Right ventricle myocardium inferior (tissue), 1 donor: ENCODE measurements at places on chromosomes 16 and 17. TPM values are rescaled to one million over a fixed set of nuclear protein-coding genes. Genes with fewer than 3 reads are reported as not detected.

ZACN gene
- total RNA-seq, result not detected

DNA sequence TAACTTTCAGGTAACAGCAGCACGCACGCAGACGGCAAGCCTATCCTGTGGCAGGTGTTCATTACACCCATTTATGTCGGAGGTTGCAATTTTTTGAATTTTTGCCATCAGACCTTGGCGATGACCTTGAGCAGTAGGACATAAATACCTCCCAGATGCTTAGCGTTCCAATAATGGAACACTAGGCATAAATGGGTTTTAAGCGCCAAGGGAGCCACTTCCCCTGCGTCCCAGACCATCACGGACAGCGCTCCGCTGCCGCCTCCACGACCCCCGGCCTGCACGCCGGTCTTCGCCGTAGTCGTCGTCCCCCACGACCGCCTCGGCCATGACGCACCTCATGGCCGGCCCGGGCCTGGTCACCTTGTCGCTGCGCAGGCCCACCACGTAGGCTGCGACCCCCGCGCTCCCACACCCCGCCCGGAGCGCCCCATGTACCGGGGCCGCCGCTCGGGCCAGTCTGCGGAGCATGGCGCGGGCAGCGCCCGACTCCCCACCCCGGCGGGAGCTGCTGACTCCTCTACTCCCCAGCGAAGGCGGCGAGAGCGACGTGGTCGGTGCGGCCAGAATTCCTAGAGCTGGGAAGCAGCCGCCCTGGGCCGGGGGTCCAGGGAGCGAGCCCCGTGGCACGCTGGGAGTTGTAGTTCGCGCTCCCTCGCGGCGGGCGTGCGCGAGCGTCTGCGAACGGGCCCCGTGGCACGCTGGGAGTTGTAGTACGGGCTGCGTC lies 22.7 kb downstream of the TMEM235 start:
- peak; percentile 96 for DNase-seq

DNA sequence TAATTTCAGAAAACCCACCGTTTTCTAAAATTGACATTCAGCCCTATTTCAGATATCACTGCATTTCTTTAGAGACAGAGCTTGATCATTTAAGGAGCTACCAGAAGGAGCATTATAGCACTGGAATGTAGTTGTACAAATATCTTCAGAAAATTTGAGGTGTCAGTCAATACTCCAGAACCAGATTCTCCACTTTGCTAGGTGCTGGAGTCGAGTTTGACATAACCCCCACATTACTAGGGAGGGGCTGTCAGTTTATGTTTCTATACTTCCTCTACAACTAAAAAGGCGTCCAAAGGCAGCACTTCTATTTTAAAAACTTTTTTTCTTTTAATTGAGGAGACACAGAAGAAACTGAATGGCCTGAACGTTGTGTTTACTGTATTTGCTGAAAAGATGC lies 892 bp upstream of the KIAA0513 start:
- no peak for DNase-seq

GRCh38 chr16:17538927-17539326 lies 68.2 kb upstream of the XYLT1 start:
- DNase-seq, result no peak

DNA sequence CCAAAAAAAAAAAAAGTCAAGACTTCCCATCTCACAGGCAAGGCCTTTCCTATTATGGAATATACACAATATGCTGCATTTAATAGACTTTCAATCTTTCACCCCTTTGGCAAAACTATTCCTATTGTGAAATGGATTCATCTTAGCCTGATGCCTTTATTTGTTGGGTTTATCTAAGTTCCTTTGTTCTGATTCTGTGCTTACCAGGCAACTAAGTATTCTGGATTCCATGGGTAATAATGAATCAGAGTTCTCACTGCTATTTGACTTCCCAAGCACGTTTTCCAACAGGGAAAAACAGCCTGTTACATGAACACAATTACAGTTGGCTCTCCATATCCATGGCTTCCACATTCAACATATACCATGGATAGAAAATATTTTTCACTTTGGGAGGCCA lies 135.5 kb downstream of the MYO1D start:
- DNase-seq, result no peak

CMTM4 gene
- total RNA-seq, result 10.9 TPM

- DNase-seq, result no peak
Observed at GRCh38 chr17:45320349-45320930, 3.6 kb upstream of the MAP3K14 start.

GRCh38 chr16:85125570-85126393 lies 13.5 kb upstream of the CIBAR2 start:
- peak; percentile 66 for DNase-seq

GRCh38 chr17:58873926-58874325 lies 118.3 kb downstream of the PPM1E start:
- no peak for DNase-seq

RHBDF2 gene
- total RNA-seq, result 17.9 TPM

DNA sequence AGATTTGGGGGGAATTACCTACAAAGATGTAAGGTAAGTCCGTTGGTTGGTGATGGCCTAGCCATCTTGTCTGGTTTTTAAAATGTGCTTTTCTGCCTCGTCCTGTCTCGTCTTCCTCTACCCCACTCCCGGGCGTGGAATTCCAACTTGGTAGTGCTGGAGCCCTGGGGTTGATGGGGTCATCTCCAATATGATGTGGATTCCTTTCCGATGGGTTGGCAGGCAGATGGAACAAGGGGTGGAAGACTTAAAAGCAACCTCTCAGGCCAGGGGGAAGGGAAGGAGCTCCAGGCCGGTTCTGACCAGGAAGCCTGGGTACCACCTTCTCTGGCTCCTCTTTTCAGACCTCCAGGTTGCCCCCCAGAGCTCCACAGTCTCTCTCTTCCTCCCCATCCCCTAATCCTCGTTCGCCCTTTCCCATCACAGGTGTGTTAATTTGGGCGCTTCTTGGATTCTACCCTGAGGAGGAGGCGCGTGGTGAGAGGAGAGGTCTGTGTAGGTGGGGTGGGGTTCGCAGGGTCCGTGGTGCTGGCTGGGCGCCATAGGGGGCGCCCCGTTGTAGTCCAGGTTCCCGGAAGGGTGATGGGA lies 5.1 kb upstream of the HOXB2 start:
- no peak for DNase-seq

MPV17L gene
- 5.2 TPM for total RNA-seq

DNA sequence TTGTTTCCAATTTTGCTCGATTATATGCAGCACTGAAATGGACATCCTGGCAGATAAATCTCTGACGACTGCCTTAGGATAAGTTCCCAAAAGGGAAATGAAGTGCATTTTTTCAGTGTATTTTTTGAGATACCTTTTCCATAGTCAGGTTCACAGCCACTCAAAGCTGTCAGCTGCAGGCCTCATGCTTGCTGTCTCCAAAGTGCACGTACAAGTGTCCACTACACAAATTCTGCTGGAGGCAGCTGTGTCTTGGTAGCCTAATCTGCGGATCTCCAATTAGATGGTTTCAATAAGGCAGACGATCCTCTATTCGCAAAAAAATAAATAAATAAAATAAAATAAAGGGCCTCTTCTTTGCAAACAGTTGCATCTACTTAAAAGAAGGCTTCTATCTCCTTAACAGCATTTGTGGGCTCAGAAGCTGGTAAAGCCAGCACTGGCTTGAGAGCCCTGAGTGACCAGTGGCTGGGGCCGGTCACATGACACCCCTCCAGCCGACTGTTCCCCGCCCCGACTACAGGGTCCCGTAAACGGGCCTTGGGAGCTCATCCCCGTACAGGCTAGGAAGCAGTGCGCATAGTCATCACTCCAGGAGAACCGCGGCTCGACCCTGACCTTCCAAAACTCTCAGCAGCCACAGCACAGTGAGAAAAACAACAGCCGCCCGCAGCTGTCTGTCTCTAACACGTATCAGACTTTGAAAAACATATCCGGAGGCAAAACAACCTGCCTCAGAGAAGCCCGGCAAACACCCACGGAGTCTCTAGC lies 18.8 kb downstream of the RPH3AL start:
- peak; percentile 89 for DNase-seq

DNA sequence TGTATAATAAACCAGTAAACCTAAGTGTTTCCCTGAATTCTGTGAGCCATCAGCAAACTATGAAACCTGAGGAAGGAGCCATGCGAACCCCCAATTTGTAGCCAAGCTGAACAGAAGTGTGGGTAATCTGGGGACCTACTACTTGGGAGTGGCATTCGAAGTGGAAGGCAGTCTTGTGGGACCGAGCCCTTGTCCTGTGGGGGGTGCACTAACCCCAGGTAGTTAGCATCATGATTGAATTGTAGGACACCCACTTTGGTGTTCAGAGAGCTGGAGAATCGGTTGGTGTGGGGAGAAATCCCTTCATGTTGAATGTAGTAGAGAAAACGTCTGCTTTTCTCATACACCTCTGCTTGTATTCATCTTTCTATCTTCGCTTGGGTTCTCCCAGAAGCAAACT lies 79.7 kb upstream of the CPHXL start:
- no peak for DNase-seq

TPSAB1 gene
- total RNA-seq, result 9.4 TPM

- no peak for DNase-seq
Observed at GRCh38 chr17:35889818-35890773, 9.9 kb upstream of the CCL5 start.

- peak; percentile 66 for DNase-seq
Observed at GRCh38 chr17:43171586-43172487, 823 bp downstream of the NBR1 start.

GRCh38 chr17:47905221-47905733 lies 9.2 kb downstream of the SP2 start:
- no peak for DNase-seq

DNA sequence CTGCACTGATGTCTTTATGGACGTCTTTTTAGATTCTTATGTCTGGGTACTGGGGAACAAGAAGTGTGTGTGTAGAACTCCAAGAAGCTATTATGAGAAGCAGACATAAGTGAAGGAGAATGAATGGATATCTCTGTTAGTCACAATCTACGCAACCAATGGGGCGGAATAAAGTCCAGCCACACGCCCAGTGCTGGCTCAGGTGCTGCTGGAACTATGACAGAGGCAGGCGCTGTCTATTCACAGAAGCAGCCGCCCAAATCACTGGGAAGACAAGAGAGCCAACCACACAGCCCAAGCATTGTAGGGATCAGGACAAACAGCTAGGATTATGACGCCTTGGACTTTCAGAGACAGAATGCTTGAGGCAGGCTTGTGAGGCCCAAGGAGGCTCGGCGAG lies 43.9 kb upstream of the ICAM2 start:
- DNase-seq, result no peak

PERCC1 gene
- total RNA-seq, result 0.35 TPM

DNA sequence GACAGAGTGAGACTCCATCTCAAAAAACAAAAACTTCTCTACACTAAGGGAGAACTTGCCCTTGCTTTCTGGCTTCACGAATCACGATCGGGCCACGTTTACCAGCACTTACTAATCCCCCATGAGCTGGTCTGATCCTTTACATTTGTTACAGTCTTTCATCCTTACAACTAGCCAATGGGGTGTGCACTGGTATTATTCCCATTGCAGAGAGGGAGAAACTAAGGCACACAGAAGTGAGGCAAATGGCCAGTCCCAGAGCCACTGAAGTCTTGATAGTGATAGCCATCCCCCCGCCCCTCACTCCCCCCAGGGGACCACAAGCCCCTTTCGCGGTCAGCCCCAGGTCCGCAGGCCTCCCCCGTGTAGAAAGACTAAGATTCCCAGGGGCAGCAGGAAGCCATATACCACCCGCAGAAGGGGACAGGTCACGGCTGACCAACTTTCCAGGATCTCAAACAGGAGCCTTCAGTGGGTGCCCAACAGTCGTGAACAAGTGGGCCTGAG lies 868 bp downstream of the NATD1 start:
- DNase-seq, result no peak

KRTAP3-2 gene
- total RNA-seq, result not detected

NOG gene
- 0.70 TPM for total RNA-seq

PTX4 gene
- total RNA-seq, result not detected

RAPGEFL1 gene
- 2.1 TPM for total RNA-seq

- DNase-seq, result no peak
Observed at GRCh38 chr16:72073560-72074230, 10.7 kb downstream of the HPR start.

ESRP2 gene
- 0.41 TPM for total RNA-seq

GRCh38 chr17:76998839-76999238 lies 130.6 kb downstream of the MGAT5B start:
- no peak for DNase-seq

DNA sequence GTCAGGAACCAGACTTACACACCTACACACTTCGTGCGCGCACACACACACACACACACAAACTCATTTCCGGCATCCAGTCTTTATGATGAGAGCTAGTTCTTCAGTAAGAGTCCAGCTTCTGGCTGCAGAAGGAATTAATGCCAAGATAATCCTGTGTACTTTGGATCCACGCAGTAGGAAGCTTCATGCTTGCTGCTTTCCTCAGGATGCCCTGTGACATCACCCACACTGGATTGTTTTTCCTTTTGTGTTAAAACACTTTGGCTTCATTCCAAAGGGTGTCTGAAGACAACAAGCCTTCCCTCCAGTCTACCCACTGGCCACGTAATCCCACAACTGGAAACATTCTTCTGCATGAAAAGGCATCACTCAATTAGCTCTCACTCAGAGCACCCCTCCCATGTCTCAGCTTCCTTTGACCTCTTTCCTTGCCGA lies 35.4 kb downstream of the KCNJ16 start:
- no peak for DNase-seq

DNA sequence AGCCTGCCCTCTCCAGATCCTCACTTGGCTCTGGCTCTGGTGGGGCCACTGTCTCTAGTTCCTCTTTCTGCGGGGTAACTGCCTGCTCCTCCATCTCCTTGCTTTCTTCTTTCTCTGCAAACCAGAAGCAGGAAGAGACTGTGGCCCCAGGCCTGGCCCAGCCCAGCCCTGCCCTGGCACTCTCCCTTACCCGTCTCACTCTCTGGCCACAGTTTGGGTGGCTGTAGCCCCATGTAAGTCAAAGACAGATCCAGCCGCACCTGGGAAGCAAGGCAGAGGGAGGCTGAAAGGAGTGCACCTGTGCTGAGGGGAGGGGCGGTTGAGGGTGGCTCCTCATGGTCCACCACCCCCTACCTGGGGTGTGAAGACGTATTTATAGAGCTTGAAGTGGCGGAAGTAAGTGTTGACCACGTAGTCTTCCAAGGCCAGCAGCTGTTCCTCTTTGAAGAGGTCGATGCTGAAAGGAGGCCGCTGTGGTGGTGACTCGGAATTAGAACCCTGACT lies 2.8 kb downstream of the CFAP119 start:
- peak; percentile 75 for DNase-seq

DNA sequence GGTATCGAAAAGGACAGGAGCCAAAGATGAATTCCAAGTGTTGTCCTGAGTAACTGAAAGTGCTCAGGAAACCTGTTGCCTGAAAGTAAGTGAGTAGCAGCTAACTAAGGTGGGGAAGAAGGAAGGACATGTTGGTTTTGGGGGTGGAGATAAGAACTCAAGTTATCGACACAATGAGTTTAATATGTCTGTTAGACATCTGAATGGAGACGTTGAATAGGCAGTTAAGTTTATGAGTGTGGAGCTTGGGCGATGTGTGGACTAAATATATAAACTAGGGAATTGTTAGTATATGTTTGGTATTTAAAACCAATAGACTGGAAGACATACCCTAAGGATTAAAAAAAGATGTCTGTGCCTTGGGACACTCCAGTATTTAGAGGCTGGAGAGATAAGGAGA lies 82.7 kb upstream of the ASIC2 start:
- DNase-seq, result no peak
